ENCODE measurements at places on chromosomes 12 and 14.
A peak's percentile ranks its signal among the peaks of the same experiment; 100 is the strongest.

DNA sequence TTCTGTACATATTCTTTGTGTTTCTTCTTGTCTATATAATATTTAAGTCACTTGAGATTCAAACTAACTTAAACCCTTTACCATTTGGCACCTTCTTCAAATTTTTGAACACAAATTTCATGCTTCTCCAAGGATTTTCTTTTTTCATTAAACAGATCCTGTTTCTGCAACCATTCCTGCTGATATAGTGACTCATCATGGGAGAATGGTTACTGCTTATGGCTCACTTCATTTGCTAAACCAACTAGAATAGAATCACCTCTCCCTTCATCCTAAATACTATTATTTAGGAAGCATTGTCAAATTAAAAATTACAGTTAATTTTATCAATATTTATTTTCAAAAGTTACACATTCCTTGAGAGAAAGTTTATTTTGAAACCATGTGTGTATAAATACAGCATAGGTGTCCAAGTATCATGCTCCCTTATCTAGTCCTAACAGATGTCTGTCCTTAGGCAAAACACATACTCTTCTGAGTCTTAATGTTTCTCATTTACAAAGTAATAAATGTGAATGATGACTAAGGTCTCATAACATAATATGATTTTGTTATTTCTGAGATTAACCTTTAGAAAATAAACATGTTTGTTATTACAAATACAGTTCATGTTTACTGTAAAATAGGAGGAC lies 40.7 kb downstream of the PLCZ1 start:
- DNase-seq, result no peak

DNA sequence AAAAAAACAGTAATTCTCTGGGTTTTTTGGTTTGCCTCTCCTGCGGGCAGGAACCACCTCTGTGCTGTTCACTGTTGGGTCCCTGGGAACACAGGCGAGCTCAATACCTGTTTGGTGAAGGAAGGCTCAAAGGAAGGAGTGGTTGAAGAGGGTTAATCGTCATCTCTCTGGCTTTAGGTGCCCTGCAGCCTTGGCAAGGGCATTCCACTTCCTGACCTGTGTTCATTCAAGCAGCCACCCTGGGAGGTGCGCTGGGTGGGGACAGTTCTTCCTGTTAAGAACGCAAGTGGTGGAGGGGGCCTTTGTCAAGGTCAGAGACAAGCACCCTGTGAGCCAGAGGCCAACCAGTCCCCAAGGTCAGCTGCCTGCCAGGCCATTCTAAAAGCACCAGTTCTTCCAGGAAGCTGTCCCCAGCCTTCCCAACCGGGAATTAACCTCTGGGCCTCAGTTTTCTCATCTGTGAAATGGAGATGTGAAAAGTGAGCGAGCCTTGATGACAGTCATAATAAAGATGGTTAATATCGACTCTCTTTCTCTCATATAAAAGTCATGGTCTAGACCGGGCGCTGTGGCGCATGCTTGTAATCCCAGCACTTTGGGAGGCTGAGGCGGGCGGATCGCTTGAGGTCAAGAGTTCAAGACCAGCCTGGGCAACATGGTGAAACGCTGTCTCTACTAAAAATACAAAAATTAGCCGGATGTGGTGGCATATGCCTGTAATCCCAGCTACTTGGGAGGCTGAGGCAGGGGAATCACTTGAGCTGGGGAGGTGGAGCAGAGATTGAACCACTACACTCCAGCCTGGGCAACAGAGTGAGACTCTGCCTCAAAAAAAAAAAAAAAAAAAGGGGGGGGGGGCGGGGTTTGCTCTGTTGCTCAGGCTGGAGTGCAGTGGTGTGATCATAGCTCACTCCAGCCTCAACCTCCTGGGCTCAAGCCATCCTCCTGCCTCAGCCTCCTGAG lies 6.1 kb downstream of the RHOF start:
- peak; percentile 86 for DNase-seq

- DNase-seq, result no peak
Measured at GRCh38 chr12:115910057-115910456, 367.4 kb downstream of the MED13L start.

DNA sequence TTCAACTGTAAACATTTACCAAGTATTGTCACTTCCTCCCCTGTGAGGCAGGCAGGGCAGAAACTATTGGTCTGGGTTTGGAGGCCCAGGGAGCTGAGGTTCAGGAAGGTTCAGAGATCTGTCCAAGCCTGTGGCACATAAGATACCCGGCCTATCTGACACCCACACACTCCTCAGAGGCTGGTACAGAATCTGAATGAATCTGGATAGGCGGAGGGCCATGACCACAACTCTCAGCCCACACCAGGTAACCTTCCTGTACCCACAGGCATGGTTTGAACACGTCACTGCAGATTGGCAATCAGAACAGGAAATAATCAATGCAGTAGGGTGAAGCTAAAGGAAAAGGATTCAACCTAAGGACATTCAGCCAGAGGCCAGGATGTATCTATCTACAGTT lies 92.8 kb upstream of the TMCC3 start:
- DNase-seq, result no peak

- no peak for DNase-seq
Measured at GRCh38 chr14:52007637-52008036, 18.3 kb downstream of the RTRAF start.

DNA sequence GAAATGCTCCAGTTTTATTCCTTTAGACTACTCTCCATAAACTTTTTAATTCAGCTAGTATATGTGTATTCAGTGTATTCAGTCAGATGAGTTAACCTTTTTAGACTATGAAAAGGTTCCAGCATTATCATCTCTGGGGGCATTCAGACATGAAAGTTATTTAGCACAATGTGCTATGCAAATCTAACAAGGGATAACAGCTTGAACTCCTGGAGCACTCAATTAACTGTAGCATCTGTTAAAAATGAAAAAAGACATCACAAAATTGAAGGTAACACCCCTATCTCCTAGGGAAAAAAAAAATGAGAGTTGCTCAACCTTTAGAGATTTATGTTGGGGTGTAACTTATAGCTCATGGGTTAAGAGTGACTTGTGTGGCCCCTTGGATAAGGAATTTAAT lies 211.5 kb downstream of the PHLDA1 start:
- no peak for DNase-seq

DNA sequence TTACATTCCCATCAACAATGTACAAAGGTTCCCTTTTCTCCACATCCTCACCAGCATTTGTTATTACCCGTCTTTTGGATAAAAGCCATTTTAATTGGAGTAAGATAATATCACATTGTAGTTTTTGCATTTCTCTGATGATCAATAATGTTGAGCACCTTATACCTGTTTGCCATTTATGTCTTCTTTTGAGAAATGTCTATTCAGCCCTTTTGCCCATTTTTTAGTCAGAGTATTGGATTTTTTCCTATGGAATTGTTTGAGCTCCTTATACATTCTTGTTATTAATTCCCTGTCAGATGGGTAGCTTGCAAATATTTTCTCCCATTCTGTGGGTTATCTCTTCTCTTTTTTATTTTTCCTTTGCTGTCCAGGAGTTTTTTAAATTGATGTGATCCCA lies 10.7 kb upstream of the OR8S1 start:
- DNase-seq, result no peak

DNA sequence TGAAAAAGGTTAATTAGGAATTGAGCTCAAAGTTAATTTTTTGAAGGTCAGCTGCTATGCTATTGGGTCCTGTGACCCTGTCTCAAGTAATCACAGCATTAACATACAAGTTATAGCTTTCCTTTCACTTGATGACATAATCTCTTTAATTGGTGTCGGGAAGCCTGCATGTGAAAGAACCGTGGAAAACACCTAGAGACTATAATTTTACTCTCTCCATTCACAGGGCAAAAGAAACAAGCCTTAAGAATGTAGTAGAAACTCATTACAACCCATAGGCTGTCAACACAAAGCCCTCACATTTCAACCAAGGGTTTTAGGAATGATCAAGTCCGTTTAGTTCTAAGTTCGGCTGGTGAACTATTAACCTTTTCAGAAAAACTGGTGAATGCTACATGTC lies 104.4 kb downstream of the PPM1A start:
- DNase-seq, result no peak

- DNase-seq, result no peak
Measured at GRCh38 chr12:29907461-29907860, 123.7 kb upstream of the TMTC1 start.

- DNase-seq, result no peak
Measured at GRCh38 chr14:99073431-99073830, 198.6 kb downstream of the BCL11B start.

DNA sequence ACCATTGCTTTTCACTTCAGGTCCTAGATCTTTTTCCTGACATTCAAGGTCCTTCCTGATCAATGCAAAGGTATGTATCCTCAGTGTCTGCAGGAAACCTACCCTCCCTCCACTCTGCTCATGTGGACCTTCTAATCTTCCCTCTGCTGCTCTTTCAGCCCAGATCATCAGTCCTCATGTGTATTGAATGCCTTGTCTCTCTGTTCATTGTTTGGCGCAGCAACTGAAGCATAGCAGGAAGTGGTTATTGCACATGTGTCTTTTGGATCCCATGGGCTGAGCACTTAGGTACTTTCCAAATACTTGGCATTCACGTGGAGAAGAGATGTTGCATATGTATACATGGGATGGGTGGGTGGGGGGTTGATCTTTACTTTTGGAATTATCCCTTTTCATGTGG lies 4.3 kb upstream of the NIN start:
- peak; percentile 66 for DNase-seq

- no peak for DNase-seq
Measured at GRCh38 chr14:56065621-56066290, 52.5 kb upstream of the PELI2 start.

DNA sequence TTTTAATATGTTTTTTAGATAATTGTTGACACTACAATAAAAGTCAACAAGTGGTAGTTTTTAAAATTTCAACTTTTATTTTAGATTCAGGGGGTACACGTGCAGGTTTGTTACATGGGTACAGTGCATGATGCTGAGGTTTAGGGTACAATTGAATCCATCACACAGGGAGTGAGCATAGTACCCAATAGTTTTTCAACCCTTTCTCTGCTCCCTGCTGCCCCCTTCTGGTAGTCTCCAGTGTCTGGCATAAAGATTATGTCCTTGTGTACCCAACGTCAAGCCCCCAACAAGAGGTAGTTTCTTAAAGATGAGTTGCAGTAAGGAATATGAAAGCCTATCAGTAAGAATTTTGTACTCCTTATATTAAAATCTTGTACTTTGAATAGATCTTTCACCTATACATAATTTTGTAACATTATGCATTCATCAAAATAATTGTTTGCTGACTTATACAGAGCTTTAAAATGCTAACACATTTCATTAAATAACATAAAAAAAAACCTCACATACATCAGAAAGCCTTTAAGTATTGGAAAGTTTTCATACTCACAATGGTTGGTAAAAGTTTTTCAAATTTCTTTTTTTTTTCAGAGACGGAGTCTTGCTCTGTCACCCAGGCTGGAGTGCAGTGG lies 5.4 kb upstream of the RALGAPA1 start:
- peak; percentile 73 for DNase-seq

- no peak for DNase-seq
Measured at GRCh38 chr12:68001486-68002466, 12.5 kb downstream of the IFNG-AS1 start.

- DNase-seq, result no peak
Measured at GRCh38 chr12:67426067-67426466, 156.9 kb downstream of the CAND1 start.

DNA sequence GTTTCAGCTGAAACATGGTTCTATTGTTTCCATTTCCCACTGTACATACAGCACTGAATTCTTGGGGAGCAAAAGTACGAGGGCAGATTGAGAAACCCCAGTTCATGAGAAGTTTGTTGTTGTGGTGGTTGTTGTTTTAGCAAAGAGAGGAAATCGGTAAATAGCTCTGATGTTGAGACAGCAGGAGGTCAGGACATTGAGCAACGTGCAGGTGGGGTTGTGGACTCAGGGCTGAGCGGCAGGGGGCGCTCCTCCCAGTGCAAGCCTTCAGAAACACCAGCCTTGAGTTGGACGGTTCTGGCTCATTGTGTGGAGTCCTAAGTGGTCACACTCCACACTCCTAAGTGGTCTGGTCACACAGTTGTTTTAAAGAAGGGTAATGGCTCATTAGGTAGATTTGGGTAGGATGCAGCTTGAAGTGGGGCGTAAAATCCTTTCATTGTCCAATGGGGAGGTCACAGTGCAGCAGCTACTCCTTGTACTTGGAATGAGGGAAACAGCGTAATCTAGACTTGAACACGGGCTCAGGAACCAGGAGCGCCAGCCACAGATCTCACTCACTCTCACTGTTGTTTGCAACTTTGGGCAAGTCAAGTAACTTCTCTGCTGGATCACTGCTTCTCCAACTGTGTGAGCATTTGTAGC lies 14.5 kb upstream of the PWP1 start:
- peak; percentile 58 for DNase-seq

- DNase-seq, result no peak
Measured at GRCh38 chr12:119325813-119326212, 8.7 kb upstream of the CCDC60 start.

- DNase-seq, result no peak
Measured at GRCh38 chr14:20711685-20712084, 23.1 kb downstream of the ANG start.

GRCh38 chr14:74213907-74214803 lies 25.1 kb upstream of the VSX2 start:
- DNase-seq, result no peak

GRCh38 chr14:102481791-102482238 lies 27.8 kb downstream of the ANKRD9 start:
- DNase-seq, result no peak

- no peak for DNase-seq
Measured at GRCh38 chr12:28998662-28999120, 150.4 kb upstream of the FAR2 start.

- DNase-seq, result peak; percentile 65
Measured at GRCh38 chr14:64636208-64636979, 67.8 kb upstream of the PLEKHG3 start.

DNA sequence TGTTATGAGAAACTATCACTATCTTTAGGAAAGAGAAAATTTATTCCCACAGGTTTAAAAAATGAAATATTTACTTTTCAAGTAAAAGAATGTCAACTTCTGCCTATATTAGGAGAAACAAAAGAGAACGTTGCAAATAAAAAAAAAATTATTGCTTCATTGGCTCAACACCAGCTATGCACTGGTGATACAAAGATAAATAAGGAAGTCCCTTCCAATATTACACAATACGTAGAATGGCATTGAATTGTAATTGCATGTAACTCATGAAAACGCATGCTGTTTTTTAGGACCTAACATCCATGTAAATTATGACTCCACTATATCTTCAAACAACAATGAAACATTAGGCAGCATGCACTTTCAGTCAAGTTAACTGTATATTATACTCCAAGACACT lies 56.4 kb upstream of the RERGL start:
- DNase-seq, result no peak

- DNase-seq, result no peak
Measured at GRCh38 chr12:15859116-15859515, 23.1 kb upstream of the STRAP start.

DNA sequence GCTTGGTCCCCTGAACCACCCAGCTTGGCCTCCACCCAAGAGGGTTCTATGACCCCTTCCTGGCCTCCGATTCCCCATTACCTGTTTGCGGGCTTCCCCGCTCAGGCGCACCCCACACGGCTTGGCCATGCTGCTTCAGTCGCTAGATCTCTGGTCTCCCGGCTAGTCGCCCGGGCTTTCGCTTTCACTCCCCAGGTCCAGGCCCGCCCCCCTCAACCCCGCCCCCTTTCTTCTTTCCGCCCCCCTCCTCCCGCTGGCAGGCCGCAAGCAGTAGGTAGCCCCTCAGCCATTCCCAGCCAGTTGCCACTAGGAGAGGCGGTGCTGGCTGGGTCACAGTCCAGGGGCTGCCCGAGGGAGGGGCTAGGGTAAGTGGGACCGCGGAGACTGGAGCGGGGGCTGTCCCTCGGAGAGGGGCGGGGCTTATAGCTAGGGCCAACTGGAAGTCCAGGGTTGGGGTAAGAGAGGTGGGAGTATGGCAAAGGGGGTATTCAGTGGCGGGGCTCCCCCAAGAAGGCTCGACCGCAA lies at the start of gene PSME2:
Gene PSME2 (minus strand): TSS at position 158 of the 525 bp plus-strand sequence. CDS start 29 bp downstream, at position 129.
- DNase-seq, result peak; percentile 83
